T-helper 22 cell (primary cell): ENCODE measurements at places on chromosomes 3 and 15.

DNA sequence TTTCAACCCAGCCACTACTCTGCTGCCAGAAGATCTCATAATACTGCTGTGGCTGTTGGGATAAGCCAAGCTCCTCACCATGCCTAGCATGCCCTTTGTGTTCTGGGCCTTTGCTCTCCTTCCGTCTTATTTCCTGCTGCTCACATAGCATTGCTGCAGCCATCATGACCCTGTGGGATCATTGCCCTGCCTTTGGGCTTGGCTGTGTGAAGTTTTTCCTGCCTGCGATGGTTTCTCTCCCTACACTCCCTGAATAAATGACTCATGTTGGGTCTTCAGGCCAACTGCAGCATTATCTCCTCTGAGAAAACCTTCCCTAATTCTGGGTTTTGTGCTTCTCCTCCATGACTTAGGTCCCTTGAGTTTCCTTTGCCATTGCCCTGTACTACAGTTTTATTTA, 20.8 kb upstream of the TRA2B start:
- DNase-seq: no peak

DNA sequence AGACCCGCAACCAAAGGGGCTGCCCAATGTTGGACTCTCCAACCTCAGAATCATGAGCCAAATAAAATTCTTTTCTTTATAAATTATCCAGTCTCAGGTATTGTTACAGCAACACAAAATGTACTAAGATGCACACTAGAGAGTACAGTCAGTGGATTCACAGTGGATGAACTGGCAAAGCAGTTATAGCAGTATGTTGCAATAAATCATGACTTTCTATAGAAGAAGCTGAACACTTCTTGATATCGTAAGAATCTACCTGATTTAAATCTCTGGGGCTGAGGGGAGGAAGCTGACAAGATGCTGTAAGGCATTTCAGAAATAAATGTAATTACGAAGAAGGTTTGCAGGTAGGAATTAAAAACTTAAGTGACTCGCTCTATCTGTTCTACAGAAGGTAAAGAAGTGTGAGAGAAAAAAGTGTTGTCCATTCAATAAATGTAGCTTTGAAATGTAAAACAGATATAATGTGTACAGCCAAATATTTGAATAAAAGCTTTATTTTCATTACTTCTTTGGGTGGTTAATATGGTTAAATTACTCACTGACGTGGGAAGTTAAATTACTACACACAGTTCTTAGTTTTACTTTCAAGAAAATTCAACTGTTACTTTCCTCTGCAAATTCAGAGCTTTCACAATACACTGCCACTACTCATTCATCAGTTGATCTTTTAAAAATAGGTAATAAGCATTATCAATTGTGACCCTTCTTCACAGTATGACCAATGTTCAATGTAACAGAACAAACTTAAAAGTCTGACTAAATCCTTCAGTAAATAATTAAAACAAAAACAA, 439.1 kb downstream of the SHQ1 start:
- no peak for DNase-seq

GRCh38 chr3:62329971-62330370, 43.4 kb downstream of the FEZF2 start:
- no peak for DNase-seq

- no peak for DNase-seq
Measured at GRCh38 chr3:164048451-164048850, 1029.8 kb downstream of the SI start.

DNA sequence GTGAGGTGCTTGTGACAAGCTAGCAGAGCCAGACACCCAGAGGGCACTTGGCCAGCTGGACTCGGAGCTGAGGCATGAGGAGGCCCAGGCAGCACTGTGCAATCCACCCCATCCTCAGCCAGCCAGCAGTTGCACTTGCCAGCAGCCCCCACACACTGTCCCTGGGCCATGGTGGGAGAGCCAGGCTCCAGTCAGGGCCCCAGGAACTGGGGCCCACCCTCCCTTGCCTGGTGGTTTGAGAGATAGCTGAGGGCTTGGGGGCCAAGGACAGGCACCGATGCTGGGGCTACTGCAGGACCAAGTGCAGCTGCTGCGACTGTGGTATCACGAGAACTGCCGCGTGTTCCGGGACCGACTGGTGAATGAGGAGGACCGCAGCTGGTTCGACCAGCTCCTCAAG, 63.5 kb downstream of the DNAH1 start:
- DNase-seq: no peak

- no peak for DNase-seq
Measured at GRCh38 chr3:62143843-62144450, 229.4 kb downstream of the FEZF2 start.

DNA sequence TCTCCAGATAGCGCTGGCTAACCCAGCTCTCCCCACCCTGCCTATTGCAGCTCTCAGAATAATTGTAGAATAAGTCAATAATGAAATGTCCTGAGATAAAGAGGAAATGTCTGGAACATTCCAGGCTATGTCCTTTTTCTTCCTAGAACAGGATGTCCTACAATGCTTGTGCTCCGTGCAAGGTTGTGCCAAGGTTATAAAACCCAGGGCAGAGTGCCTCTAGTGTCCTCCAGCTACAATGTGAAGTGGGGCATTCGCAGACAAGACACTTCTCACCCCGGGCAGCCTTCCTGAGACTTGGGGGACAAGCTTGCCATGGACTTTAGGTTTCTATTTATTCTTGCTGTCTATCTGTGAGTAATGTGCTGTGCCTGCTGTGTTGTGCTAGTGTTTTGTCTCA, 900.6 kb downstream of the TUSC7 start:
- DNase-seq: no peak

GRCh38 chr15:77748078-77749064, 115.7 kb upstream of the LINGO1 start:
- DNase-seq: no peak

- no peak for DNase-seq
Measured at GRCh38 chr3:106731230-106731629, 646.0 kb upstream of the CCDC54 start.

DNA sequence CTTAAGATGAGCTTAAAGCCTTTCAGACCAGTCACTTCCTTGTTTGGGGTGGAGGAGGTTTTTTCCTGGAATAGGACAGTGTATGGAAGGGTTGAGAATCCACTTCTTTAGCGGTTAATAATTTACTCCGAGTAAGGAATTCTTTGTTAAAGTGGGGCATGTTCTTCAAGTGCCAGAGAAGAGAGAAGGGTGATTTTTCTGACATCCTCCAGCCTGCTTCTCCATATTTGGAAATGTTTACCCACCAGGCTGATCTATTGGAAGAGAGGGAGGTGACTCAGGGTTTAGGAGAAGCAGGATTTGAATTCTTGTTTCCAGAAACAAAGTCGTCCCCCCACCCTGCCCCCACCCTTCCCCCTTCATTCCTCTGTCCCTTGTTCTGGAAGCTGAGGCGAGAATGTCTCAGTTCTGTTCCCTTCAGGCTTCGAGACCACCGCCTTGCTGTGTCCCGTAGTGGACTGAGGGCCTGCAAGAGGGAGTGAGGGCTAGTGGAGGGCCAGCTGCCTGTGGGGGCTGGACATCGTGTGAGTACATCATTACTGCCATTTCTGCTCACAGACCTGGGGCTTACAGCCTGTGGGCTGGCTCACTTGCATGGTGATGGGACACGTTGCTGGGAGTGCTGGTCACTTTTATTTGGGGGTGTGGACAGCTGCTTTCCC, 58.5 kb downstream of the LPP start:
- no peak for DNase-seq

GRCh38 chr3:30982416-30983075, 88.1 kb upstream of the GADL1 start:
- DNase-seq: no peak

DNA sequence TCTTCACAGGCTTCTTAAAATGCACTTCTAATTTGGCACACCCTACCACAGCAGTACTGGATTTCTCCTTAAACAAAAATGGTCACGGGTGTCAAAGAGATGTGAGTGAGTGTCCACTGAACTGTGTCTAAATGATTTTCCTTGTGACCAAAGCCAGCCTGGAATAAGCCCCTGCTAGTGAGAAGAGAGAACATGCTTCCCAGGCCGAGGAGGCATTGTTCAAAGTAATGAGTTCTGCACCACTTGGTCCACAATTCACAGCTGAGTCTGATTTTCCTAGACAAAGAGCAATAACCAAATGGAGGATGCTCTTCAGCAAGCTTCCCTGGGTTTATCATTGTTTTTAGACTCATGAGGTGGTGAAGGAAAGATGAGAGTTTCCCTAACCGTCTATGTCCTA, 3.8 kb downstream of the PLCH1 start:
- DNase-seq: no peak

GRCh38 chr3:58141766-58142345, 68.9 kb downstream of the DNASE1L3 start:
- no peak for DNase-seq

- DNase-seq: no peak
Measured at GRCh38 chr3:153305189-153305588, 143.2 kb downstream of the RAP2B start.

DNA sequence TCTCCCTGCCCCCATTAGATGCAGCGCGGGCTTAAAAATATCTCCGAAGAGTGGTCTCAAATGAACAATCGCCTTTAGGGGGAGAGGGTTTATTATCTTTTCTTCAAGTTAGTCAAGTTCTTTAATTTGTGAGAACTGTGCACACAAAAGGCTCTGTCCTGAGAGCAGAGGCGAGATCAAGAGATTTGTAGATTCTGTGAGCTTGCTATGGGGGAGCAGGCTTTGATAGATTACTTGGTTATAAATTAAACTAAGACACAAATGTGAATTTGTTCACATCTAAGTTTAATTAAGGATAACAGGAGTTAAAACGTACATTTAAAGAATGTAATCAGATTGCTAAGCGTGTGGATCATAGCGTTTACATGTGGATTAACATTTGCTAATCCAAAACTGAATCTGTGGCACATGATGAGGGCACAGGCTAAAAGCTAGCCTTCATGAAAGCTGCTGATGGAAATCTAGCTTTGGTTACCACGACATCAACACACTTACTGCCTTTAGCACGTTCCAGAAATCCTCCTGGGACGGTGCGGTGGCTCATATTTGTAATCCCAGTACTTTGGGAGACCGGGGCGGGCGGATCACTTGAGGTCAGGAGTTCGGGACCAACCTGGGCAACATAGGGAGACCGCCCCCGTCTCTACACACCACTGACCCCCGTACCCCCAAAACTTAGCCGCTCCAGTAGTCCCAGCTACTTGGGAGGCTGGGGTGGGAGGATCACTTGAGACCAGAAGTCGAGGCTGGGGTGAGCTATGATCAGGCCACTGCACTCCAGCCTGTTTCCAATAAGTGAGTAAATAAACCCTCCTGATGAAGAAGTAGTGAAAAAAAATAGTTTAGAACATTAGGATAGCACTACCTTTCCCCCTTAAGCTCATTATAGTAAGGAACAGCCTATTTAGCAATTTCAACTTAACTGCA, 1.0 kb upstream of the PRTG start:
- no peak for DNase-seq

DNA sequence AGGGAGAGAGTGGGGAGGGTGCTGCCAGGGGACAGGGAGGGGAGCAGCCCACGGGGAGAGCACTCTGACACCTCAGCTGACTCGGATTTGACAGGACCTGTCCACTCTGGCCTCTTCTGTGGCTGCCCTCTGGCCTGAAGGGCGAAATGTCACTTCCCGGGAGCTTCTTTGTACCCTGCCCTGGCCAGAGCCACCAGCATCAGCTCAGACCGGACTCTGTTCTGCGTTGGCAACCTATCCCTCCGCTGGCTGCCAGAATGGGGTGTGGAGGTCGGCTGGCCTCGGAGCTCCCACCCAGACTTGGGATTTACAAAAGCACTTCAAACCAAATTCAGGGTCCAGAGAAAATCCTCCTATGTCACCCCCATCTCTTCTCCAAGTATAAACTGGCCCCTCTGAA, 336.7 kb upstream of the FRG2C start:
- no peak for DNase-seq

DNA sequence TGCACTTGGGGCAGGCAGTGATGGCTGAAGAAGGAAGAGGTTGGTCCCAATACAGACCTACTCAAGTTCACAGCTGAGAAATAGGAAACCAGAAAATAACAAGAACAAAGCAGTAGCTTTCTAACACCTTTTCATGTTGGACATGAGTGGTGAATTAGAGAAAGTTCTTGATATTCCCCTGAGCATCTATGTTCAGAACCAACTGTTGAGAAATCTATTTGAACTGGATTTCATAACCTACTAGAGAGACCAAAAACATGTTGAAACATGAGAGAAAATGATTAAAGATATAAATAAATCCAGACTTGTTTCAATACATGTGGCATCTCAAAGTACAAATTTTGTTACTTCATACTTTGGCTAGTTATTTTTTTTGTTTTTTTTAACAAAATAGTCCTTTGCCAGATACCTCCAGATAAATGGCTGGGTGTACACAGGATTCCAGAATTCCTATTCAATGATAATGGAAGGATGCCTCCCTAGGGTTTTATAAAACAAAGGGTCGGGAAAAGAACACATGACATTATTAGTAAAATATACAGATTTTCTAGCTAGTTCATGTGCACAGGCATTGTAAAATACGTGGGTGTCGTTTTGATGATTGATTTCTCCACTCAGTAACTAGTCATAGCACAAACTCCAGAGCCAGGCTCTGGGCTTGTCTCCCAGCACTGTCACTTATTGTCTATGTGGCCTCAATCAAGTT, 34.4 kb upstream of the TNFSF10 start:
- DNase-seq: no peak

- DNase-seq: no peak
Measured at GRCh38 chr15:73654659-73655058, 21.5 kb upstream of the NPTN start.

GRCh38 chr15:38745126-38745525, 180.5 kb upstream of the RASGRP1 start:
- DNase-seq: no peak

GRCh38 chr3:169379496-169380090, 283.9 kb downstream of the MECOM start:
- DNase-seq: no peak

DNA sequence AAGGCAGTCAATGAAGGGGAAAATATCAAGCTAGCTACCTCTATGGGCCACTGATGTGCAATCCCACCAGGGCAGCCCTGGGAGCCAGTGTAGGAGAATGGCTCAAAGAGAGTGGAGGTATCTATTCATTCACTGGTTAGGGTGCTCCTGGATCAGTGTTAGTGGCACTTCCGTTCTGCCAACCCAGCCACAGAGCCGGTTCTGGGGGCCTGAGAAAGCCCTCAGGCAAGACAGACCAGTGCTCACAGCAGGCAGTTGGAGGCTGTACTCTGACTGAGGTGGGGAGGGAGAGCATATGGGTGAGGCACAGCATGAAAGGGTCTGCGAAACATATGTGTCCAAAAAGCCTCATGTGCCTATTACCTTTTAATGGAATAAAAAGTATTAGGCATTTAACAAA, 109.3 kb downstream of the KCNMB2 start:
- no peak for DNase-seq

GRCh38 chr15:34376856-34377255, 9.9 kb upstream of the LPCAT4 start:
- no peak for DNase-seq

- no peak for DNase-seq
Measured at GRCh38 chr3:126312341-126312740, 44.9 kb downstream of the KLF15 start.
